ENCODE measurements at places on chromosomes 16 and 17. TPM values are rescaled to one million over a fixed set of nuclear protein-coding genes. Genes with fewer than 3 reads are reported as not detected.

DNA sequence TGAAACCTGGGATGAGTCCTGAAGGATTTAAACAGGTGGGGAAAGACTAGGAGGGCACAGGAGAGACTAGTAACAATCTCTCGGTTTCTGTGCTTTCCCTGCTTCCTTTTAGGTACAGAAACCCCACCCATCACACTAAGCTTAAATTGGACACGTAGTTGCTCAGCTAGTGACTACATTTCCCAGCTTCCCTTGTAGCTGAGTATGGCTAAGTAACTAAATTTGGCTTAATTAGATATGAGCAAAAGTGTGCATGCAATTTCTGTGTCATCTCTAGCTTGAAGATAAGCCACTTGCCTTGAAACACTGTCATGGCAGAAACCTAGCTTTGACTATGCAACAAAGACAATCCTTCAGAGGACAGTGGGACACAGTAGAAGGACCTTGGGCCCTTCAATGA is 36.5 kb downstream of the CACNG1 start:
- DNase-seq = no peak
- H3K36me3 ChIP-seq = no peaks in the 10 kb centered on the region
- no peak overlapping the region for H3K27ac ChIP-seq
- no peak overlapping the region for H3K4me3 ChIP-seq
- H3K4me1 ChIP-seq = peaks cover 3% of the 10 kb centered on the region

DNA sequence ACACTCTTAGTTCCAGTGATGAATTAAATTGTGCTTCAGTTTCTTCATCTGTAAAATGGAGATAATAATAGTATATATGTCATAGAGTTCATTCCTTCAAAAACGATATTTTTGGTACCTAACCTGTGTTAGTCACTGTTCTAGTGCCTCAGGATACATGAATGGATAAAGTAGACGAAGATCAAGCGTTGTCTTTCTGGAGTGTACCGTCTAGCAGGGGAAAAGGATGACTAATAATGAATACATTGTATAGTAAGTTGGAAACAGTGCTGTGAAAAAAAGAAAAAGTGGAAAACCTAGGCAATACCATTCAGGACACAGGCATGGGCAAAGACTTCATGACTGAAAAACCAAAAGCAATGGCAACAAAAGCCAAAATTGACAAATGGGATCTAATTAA is 8.6 kb downstream of the KRT10 start:
- no peak overlapping the region for H3K4me3 ChIP-seq
- DNase-seq = no peak
- peaks cover 7% of the 10 kb centered on the region for H3K4me1 ChIP-seq
- no peak overlapping the region for H3K27ac ChIP-seq

- no peaks in the 10 kb centered on the region for H3K27me3 ChIP-seq
- H3K4me1 ChIP-seq = peaks cover 14% of the 10 kb centered on the region
These were observed 17.1 kb downstream of the TBX2 start for GRCh38 chr17:61416540-61417363.

DNA sequence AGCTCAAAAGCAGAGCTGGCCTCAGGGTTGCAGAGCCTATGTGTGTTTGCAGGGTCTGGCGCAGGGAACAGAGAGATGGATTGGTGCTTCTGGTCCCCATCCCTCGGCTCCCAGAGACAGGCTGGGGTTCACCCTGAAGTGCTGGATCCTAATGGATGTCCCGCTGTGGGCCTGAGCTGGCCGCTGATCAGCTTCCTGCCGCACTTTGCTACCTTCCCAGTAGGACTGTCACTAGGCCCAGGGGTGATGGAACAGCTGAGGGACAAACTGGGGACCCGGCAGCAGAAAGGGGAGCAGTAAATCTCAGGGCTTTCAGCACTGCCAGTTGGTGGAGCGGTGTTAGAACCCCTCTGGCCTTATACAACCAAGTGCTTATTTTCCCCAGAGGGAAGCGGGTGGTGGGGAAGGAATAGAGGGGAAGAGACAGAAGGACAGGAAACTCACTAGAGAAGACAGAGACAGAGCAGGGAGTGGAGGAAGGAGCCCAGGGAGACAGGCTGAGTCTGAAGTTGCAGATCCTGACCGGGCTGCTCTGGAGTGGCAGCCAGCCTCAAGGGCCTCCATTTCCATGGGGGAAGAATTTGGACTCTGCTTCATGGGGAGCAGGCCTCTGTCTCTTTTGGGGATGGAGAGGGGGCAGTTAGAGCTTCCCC is 78.6 kb downstream of the MRM1 start:
- H3K4me3 ChIP-seq = no peak overlapping the region
- DNase-seq = no peak
- H3K36me3 ChIP-seq = no peaks in the 10 kb centered on the region
- H3K27me3 ChIP-seq = no peaks in the 10 kb centered on the region

DNA sequence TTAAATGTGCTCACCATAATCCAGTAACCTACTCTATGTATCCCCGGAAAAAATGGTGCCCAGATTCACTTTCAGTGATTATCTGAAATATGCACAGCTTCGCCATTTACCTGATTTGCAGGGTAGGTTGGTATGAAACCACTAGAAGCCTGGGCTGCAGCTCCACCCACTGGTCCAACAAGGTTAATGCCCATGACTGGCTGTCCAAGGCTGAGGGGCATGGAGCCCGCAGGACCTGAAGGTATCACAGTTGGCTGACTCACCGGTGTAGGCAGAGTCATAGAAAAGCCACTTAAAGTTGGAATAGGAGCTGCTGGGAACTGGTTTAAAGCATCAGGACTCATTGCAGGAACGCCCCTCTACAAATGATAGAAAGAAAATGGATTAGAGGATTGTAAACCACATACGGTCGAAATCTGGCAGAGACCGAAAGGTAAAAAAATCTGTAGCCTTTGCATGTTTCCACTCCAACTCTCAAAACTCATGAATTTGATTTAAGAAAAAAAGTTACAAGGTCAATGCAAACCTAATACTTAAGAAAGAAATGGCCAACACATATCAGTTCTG is 38.6 kb downstream of the SYNRG start:
- H3K36me3 ChIP-seq = no peaks in the 10 kb centered on the region
- H3K27me3 ChIP-seq = no peaks in the 10 kb centered on the region
- DNase-seq = peak; percentile 66
- H3K27ac ChIP-seq = no peak overlapping the region

DNA sequence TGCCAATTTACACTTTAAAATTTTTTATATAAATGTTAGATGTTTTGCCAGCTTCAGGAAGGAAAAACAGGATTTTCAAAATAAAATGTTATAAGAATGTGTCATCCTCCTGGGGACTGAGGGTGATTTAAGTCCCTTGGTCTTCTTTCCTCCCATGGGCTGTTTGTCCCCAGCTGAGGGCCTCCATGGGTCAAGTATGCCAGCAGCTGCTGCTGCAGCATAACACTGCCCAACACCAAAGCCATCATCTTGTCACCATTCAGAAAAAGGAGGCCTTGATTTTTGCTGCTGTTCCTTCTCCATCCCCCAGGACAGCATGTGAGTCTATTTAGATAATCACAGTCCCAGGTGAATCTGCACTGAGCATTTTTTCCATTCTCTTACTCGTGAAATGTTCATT is 188.5 kb downstream of the LGALS9B start:
- no peaks in the 10 kb centered on the region for H3K4me1 ChIP-seq
- DNase-seq = no peak
- H3K27me3 ChIP-seq = no peaks in the 10 kb centered on the region
- H3K27ac ChIP-seq = no peak overlapping the region
- no peak overlapping the region for H3K4me3 ChIP-seq
- no peaks in the 10 kb centered on the region for H3K36me3 ChIP-seq

DNA sequence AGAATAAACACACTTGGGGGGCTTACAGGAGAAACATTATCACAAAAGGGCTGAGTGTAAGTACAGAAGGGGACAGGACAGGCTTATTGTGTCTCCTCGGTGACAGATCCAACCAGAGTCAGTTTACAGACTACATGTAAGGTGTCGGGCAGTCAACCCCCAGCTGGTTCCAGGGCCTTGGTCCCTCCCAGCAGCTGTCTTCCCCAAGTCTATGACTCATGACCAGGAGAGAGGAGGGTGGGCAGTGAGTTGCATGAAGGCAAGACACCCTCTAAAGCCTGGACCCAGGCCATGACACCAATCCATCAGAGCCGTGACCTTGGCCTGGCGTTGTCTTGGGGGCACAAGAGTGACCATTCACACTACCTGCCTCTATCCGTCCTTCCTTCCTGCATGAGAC is 276.2 kb upstream of the CCL2 start:
- H3K4me3 ChIP-seq = no peak overlapping the region
- H3K36me3 ChIP-seq = no peaks in the 10 kb centered on the region
- H3K27me3 ChIP-seq = no peaks in the 10 kb centered on the region
- DNase-seq = no peak
- no peak overlapping the region for H3K27ac ChIP-seq

DNA sequence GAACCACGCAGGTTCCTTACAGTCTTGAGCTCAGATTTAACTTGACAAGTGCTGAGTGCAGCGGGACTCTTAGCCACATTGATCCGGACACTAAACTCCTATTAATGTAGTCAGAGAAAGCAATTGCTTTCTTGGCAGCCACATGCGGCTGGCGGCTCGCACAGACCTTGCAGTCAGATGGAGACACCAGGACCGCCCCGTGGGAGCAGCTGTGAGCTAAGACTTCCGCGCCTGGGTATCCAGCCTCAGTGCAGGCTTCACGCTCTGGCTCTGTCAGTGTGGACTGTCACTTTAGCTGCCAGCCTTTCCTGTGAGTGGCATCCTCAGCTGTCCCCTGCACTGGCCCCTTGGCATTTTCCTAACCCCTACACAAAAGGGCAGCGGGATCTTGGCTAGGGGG is 80.9 kb upstream of the NLRP1 start:
- peaks cover 15% of the 10 kb centered on the region for H3K27me3 ChIP-seq
- no peak overlapping the region for H3K4me3 ChIP-seq
- no peak for DNase-seq
- H3K27ac ChIP-seq = no peak overlapping the region
- H3K4me1 ChIP-seq = no peaks in the 10 kb centered on the region

GRCh38 chr17:49910858-49911204 is 58.2 kb upstream of the DLX4 start:
- no peak for DNase-seq
- no peak overlapping the region for H3K4me3 ChIP-seq
- H3K27me3 ChIP-seq = peaks cover 76% of the 10 kb centered on the region
- H3K36me3 ChIP-seq = no peaks in the 10 kb centered on the region

DNA sequence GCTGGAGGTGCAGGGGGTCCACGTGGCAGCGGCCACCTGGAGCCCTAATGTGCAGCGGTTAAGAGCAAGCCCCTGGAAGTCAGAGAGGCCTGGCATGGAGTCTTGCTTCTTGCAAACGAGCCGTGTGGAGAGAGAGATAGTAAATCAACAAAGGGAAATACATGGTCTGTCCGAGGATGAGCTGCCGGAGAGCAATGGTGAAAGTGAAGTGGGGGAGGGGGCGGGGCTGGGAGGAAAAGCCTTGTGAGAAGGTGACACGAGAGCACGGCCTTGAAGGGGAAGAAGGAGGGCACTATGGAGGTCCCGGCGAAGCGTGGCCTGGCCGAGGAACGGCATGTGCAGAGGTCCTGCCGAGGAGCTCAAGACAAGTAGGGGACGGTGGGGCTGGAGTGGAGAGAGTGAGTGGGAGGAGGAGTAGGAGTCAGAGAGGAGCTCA is 6.0 kb upstream of the SERPINF1 start:
- no peaks in the 10 kb centered on the region for H3K36me3 ChIP-seq
- H3K4me3 ChIP-seq = no peak overlapping the region
- H3K27ac ChIP-seq = no peak overlapping the region
- no peaks in the 10 kb centered on the region for H3K27me3 ChIP-seq

GRCh38 chr16:77211880-77212740 is 12.9 kb downstream of the SYCE1L start:
- no peaks in the 10 kb centered on the region for H3K27me3 ChIP-seq
- H3K4me3 ChIP-seq = peak overlapping the region; percentile 88
- peak; percentile 87 for DNase-seq
- no peaks in the 10 kb centered on the region for H3K4me1 ChIP-seq
- peak overlapping the region; percentile 95 for H3K27ac ChIP-seq
- H3K36me3 ChIP-seq = no peaks in the 10 kb centered on the region

GRCh38 chr17:83008186-83008510 is 71.3 kb upstream of the METRNL start:
- H3K4me3 ChIP-seq = no peak overlapping the region
- no peak for DNase-seq
- no peak overlapping the region for H3K27ac ChIP-seq
- H3K4me1 ChIP-seq = peaks cover 6% of the 10 kb centered on the region
- no peaks in the 10 kb centered on the region for H3K36me3 ChIP-seq

DNA sequence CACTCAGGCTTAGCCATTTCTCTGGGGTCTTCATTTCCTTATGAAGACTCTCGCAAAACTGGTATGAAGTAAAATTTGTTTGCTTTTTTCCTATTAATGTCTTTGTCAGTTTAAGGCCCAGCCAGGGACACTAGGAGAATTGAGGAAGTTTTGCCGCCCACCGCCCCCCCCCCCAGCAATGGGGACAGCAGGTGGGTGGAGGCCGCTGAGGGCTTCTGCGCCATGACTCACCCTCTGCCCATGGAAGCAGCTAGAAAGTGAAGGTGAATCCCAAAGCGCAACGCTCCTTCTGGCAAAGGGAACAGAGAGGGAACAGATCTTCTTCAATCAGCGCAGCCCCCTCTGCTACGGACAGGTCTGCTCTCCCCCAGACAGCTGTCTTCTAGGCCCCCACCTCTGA is 49.7 kb downstream of the MARF1 start:
- no peak for DNase-seq
- no peaks in the 10 kb centered on the region for H3K27me3 ChIP-seq
- peaks cover 5% of the 10 kb centered on the region for H3K4me1 ChIP-seq
- H3K36me3 ChIP-seq = no peaks in the 10 kb centered on the region
- no peak overlapping the region for H3K27ac ChIP-seq

DNA sequence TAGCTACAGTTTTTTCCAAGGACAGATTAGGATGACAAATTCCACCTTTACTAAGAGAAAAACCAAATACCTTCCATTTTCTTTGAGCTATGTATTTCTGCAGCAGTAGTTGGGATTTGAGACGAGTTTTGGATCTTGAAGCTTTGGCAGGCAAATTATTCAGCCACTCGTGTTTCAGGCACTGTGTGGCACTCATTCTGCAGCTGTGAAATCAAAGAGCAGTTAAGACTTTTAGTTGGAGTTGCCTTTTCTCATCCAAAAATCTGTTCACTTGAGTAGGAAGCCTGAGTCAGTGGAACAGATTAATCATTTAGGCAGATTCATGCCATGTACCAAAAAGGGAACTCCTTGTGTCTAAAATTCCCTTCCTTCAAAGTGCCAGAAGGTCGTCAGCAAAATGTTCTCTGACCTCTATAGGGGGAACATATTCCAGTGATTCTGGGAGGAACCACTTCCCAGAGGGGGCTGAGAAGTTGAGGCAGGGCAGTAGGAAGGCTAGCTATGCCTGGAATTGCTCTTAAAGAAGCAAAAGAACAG is 20.1 kb downstream of the ORC6 start:
- no peak overlapping the region for H3K27ac ChIP-seq
- no peaks in the 10 kb centered on the region for H3K36me3 ChIP-seq
- no peak overlapping the region for H3K4me3 ChIP-seq
- DNase-seq = no peak

GJC1 gene
- total RNA-seq = 11.4 TPM

TRPV3 gene
- total RNA-seq = 2.6 TPM

SLC2A4 gene
- 1.6 TPM for total RNA-seq

ATP2A3 gene
- total RNA-seq = 4.1 TPM

GRAPL gene
- total RNA-seq = not detected

TLCD1 gene
- total RNA-seq = 12.5 TPM

NDEL1 gene
- 60.7 TPM for total RNA-seq

Measured in hepatocyte (in vitro differentiated cells).